ENCODE measurements at places on chromosomes 12 and 14.

GRCh38 chr12:25677232-25677937 is 124.3 kb upstream of the LMNTD1 start:
- DNase-seq: no peak

- DNase-seq: no peak
These were observed 12.5 kb upstream of the KRT80 start for GRCh38 chr12:52204095-52204930.

DNA sequence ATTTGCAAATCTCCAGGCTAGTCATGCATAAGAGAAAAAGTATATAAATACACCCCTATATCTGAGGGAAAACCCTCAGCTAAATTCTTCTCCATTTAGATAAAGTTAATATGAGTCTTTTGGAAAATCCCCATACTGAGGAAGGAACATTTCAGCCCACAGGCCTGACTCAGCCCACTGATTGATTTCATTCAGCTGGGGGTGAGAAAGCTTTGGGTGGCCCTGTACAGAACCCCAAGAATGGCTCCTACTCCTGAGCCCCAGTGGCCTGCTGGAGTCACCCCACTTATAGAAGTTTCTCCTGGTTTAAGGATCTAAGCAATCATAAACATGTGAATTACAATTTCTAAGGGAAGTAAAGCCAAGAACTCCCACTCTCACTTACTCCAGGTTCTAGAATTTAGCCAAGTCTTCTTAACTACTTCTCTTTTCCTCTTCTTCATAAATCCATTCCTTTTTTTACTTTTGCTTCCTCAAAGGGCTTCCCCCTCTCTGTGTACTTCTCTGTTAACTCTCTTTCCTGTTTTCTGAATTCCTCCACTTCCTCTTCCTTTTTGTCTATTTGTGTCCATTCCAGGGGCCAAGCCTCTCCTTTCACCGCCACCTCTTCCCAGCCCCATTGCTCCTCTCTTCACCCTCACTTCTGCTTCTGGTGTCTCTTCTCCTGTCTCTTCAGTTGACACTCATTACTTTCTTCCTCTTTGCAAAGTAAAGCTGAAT is 21.0 kb downstream of the RTN1 start:
- DNase-seq: no peak

DNA sequence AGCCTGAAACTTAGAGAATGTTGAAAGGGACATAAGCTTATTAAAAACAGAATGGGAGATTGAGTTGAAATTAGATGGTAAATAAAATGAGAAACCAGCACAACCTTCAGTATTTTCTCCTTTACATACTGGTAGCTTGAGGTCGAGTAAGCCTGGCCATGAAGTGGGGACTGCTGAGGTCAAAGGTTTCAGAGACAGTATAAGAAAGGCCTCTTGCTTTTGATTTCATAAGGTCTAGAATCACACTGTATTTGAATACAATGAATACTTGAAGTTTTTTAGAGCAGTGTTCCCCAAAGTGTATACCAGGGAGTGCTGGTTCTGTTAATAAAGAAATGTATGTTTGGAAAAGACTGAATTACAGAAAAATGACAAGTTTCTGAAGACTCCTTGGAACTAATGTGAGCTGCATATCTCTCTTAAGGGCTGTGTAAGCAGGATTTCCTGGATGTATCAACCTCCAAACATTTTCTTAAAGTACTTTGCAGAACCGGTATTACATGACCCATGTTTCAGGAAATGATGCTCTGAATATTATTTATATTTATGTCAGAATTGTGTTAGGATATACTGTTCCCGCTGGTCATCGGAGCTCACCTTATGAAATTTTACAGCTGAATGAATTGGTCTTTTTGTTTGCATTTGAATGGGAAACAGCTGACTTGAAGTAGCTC is 85.0 kb downstream of the AKAP6 start:
- no peak for DNase-seq

- no peak for DNase-seq
These were observed 161.7 kb downstream of the DPF3 start for GRCh38 chr14:72732022-72732780.

- DNase-seq: no peak
These were observed 250.9 kb upstream of the OR4E1 start for GRCh38 chr14:21924479-21924878.

GRCh38 chr12:50518090-50518489 is 13.3 kb downstream of the DIP2B start:
- no peak for DNase-seq

DNA sequence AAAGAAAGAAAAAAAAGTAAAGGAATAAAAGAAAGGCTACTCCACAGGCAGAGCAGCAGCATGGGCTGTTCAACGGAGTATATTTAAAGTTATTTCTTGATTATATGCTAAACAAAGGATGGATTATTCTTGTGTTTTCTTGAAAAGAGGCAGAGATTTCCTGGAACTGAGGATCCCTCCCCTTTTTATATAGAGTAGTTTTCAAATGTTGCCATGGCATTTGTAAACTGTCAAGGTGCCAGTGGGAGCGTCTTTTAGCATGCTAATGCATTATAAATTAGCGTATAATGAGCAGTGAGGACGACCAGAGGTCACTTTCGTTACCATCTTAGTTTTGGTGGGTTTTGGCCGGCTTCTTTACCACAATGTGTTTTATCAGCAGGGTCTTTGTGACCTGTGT is 383.0 kb downstream of the PCNX1 start:
- DNase-seq: no peak

- no peak for DNase-seq
These were observed 49.2 kb upstream of the SGPP1 start for GRCh38 chr14:63777024-63777423.

DNA sequence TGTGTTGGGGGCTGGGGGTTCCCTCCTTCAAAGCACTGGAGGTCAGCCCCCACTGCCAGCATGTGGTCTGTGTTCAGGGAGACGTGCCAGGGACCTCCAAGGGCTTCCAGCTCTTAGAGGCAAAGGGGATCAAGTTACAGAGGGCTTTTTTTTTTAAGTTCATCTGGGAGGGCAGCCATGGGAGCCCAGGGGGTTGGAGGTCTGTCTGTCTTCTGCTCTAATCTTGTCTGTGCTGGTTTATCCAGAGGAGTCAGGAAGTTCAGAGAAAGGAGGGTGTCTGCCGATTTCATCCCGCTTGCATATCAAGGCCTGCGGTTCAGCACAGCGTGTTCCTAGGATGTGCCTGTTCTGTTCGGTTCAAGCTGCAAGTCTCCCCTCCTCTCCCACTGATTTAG is 72.2 kb downstream of the TMEM132C start:
- DNase-seq: no peak

GRCh38 chr12:120067901-120068300 is 48.7 kb downstream of the RAB35 start:
- no peak for DNase-seq

- DNase-seq: peak; percentile 46
These were observed 110.3 kb downstream of the DICER1 start for GRCh38 chr14:95046711-95047681.

DNA sequence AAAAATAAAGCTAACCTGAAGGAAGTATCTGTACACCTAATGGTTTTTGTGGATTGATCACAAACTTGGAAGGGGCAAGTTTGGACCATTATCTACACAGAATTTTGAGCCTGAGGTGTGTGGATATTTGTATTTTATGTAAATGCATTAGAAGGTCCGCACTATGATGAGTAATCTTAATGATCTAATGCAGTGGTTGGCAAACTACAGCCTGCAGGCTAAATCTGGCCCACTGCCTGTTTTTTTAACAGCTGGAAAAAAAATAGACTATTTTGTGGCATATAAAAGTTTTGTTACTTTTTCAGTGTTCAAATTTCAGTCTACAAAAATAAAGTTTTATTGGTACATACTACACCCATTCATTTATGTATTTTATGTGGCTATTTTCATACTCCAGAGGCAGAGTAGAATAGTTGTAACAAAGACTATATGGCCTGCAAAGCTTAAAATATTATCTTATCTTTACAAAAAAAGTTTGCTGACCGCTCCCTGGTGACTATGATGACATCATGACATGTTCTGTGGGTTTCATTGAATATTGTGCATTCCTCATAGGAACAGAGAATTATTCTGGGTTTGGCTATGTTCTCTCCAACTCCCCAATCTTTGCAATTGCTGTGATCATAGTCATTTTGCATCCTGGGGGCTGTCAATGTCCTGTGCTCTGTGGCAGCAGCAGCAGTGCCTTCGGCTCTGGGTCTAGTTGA is 962.6 kb upstream of the FBXO33 start:
- DNase-seq: no peak

DNA sequence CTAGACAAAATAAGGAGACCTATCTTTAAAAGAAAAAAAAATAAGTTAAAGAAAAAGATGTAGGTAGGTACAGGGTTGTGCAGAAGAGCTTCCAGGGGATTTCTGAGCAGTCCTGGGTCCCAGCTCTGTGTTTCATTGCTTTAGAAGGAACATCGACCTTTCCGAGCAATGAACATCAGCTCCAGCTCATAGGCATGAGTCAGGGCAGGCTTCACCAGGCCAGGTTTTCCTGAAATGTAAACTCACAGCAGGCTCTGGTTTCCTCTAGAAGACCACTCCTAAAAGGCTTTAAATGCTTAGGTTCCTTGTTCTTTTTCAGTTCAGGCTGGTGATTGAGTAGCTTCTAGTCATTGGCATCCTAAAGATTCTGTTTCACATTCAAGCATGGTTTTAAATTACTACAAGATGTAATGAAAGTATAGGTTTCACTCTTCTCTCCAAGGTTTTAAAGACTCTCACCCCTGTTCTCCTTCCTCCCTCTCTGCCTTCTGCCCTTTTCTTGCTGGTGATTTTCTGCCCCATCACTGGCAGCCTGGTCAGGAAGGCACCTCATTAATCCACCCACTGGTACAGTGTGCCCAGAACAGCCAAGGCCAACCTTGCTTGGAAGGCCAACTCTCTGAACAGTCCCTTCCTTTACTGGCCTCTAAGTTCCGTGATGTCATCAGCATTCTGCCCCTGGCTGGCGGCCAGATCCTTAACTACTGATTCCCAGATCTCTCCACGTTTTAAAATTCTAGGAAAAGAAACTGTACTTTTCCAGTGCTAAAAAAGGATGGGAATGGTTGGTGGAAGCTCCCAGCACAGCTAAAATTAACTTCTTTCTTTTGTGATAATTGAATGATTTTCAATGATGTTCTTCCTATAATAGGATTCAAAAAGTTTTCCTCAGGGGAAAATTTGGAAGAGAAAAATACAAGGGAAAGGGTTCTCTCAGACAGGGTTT is 109.4 kb upstream of the HIF1A start:
- no peak for DNase-seq

- no peak for DNase-seq
These were observed 27.6 kb downstream of the PLXNC1 start for GRCh38 chr12:94175763-94176668.

DNA sequence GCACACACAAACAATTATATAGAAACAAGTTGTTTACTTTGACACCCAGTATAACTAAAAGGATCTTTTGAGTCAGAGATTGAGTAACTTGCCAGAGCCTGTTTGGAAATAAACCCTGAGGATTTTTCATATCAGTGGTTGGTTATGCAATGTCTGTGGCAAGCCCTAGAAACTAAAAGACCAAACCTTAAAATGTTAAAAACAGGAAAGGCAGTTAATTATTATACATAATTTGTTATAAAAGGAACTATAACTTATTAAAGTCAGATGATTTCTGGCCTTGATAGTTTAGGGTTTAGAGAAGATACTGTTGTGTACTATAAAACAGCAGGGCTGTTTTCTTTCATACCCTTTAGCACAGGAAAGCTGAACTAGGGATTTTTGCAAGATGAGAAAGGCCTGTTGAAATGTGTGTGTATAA is 44.1 kb downstream of the PSEN1 start:
- DNase-seq: no peak

- DNase-seq: no peak
These were observed 58.0 kb downstream of the FAR2 start for GRCh38 chr12:29207120-29207519.

DNA sequence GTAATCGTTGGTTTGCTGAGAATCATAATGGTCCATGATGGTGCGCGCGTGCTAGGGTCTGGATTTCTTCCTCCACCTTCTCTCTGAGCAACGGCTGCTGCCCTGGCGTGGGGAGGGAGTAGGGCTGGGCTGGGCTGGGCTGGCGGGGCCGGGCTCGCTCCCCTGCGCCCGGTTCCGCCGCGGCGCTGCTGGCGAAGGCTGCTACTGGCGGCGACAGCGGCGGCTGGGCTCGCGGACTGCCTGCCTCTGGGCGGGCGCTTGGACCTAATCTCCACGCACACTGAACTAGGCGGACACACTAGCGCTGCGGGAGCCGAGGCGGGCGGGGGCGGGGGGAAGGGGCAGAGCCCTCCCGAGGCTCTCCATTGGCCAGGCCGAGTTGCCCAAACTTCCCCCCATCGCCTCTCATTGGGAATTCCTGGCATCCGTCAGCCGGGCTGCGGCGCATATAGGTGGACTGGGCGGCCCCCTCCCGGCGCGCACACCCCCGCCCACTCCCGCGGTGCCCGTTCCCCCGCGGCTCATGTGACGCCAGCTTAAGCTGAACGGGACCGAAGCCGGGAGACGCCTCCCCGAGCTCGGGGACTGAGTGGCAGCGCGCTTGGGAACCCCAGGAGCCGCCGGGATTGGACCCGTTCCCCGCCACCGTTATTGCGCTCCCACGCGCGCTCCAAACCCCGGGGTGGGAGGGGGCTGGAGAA is at the start of gene ACTN1:
Gene ACTN1 (minus strand): TSS at position 282 of the 701 bp plus-strand sequence. CDS start 246 bp downstream, at position 36.
- peak; percentile 99 for DNase-seq

DNA sequence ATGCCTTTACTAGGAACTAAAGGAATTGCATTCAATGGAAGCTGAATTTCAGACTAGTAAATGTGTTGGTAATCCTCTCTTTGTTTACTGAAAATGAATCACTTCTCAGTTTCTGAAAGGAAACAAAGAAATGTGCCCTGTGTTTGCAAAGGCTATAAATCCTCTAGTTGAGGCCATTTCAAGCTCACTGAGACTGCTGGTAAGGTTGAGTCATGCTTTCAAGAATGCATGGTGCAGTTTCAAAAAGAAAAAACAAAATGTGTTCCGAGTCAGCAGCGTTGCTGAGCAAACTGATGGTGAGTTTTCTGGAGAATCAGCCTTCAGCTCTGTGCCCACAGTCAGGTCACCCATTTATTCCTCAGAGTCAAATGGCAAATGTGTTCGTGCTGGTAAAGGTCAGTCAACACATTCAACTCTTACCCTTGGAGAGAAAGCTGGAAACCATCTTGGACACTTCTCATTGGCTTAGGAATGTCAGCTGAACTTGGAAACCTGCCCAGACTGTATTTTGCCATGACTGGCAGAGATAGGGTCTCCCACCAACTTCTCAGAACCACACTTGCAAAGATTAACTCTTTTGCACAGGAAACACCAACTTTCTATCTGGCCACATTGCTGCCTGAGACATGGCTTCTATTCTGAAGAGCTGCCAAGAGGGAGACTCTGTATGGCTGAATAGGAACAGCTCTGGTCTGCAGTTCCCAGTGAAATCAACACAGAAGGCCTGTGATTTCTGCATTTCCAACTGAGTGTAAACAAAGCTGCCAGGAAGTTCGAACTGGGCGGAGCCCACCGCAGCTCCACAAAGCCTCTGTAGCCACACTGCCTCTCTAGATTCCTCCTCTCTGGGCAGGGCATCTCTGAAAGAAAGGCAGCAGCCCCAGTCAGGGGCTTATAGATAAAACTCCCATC is 484.4 kb downstream of the ATP23 start:
- DNase-seq: no peak

DNA sequence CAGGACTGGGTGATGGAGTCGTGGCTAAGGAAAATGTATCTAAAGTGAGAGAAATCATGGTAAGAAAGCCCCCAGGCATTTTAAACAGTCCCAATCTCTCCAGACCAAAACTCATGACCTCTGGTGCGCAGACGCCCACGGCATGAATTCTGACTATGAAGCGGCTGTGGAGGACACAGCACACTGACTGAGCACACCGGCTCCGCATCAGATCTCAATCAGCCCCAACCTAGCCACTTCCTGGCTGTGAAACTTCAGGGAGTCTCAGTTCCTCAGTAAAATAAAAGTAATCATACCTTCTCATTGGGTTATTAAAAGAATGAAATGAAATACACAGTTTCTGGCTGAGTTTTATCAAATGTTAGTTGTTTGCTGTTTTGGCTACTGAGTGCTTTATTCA is 38.7 kb downstream of the SETD3 start:
- no peak for DNase-seq

- DNase-seq: no peak
These were observed 493.5 kb upstream of the RGS6 start for GRCh38 chr14:71438684-71439083.

Measured in NCI-H524 (cell line).